Activated CD8-positive, alpha-beta memory T cell treated with anti-CD3 and anti-CD28 coated beads for 36 hours (primary cell): ENCODE measurements at places on chromosomes 6 and 20. TPM values are rescaled to one million over a fixed set of nuclear protein-coding genes. Genes with fewer than 3 reads are reported as not detected.

Gene FAM50B
- 7.5 TPM for total RNA-seq

Gene B3GALT4
- 2.6 TPM for total RNA-seq

Gene BFSP1
- total RNA-seq, result 0.34 TPM

Gene LST1
- 19.2 TPM for total RNA-seq

Gene ATP6V1G2
- 1.4 TPM for total RNA-seq

Gene SLC24A3
- not detected for total RNA-seq

Gene LKAAEAR1
- 0.42 TPM for total RNA-seq

Gene TRIM15
- not detected for total RNA-seq

Gene COL10A1
- total RNA-seq, result not detected

Gene KCNS1
- 0.70 TPM for total RNA-seq

Gene TP53TG5
- 0.19 TPM for total RNA-seq

Gene RSPH3
- 4.5 TPM for total RNA-seq

Gene PDYN
- not detected for total RNA-seq

Gene RING1
- 38.8 TPM for total RNA-seq

Gene SLC35F1
- not detected for total RNA-seq

Gene UBR2
- total RNA-seq, result 24.0 TPM
